A549 (cell line): ENCODE measurements at places on chromosomes 2 and 18.
A peak's percentile ranks its signal among the peaks of the same experiment; 100 is the strongest.

DNA sequence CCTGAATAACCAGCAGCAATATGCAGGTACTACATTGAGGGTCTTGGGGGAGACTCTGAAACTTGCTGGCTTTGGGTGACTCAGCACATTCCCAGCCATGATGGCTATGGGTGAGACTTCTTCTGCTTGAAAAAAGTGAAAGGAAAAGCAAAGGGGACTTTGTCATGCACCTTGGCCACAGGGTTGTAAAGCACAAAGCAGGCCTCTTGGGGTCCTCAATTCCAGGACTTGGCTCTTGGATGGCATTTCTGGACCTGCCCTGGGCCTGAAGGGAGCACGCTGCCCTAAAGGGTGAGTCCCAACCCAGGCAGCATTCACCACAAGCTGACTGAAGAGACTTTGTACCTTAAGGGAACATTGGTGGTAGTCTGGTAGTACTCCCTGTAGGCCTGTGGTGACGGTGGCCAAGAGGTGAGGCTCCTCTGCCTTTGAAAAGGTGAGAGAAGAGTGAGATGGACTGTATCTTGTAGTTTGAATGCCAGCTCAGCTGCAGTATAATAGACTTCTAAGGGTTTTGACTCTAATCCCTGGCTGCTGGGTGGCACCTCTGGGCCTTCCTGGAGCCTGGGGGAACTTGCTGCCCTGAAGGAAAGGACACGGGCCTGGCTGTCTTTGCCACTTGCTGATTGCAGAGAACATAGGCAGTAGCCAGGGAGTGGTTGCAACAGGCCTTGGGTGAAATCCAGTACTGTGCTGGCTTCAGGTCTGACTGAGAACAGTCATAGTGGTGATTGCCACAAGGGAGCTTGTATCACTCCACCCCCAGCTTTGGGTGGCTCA, 36.5 kb upstream of the CYTIP start:
- no peak for DNase-seq

- DNase-seq, result no peak
These were observed 137.2 kb upstream of the HAAO start for GRCh38 chr2:42929546-42930024.

DNA sequence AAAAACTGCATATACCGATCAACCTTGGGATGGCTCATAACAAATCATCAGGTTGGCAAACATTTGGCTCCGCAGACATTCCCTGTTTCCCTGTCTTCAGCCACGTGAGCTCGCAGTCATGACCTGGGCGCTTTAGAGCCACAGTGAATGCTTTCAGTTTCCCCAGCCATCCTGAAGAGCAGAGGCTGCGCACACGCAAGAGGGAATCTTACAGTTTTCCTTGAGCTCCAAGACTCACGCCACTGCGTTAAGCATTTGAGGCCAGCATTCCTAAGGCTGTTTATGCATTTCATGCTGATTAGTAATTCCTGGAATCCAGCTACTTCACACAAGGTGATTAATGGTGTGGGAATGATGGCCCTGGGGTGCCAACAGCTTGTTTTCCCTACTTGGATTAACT, 95.1 kb downstream of the MTCL1 start:
- peak; percentile 93 for DNase-seq

- no peak for DNase-seq
These were observed 1.2 kb downstream of the CNOT11 start for GRCh38 chr2:101253703-101254450.

- DNase-seq, result peak; percentile 37
These were observed 966 bp downstream of the ADCY3 start for GRCh38 chr2:24919037-24919505.

DNA sequence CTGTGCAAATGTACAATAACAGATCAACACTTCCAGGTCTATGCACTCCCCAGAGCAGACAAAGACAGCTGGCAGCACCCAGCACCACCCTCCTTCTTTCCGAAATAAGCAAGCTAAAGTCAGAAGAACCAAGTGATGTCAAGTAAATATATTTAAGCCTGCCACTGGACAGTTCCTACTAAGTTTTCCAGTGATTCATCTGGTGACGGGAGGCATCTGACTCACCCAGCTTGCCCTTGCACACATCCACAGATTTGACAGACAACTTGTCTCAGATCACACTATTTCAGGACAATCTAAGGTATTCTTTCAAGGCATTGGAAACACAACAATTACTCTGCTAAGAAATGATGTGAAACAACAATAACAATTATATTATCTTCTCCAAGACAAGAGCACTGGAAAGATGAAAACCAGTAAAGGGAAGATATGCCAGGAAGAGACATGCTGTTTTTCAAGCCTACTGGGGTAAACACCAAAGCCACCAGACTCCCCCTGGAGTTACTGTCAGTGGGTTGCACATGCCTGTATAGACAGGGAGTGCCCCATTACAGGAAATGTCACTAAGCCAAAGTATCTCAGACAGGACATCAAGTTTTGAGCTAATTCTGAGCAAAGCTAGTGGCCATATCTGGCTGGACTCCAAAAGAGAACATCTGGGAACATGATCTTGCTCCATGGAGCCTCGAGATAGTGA, 287.9 kb upstream of the KLHL29 start:
- no peak for DNase-seq

GRCh38 chr2:26822877-26823276, 25.1 kb upstream of the DPYSL5 start:
- no peak for DNase-seq

DNA sequence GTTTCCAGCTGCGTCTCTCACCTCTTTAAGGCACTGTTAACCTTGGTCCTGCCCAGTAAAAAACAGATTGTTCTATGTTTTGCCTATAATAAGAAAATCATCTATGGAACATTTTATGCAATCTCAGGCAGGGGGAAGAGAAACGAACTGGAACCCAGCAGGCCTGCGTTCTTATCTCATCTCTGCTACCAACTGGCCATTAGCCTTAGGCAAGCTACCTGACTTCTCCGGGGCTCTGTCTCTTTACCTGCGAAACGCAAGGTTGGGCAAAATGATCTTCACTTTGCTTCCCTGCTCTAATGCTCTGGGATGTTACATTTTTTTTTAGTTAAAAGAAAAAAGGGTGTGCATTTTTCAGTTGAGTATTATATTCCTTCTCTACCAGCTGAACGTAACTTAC, 70.5 kb upstream of the WIPF1 start:
- no peak for DNase-seq

- DNase-seq, result peak; percentile 11
These were observed 146.5 kb downstream of the CABLES1 start for GRCh38 chr18:23281626-23282436.

DNA sequence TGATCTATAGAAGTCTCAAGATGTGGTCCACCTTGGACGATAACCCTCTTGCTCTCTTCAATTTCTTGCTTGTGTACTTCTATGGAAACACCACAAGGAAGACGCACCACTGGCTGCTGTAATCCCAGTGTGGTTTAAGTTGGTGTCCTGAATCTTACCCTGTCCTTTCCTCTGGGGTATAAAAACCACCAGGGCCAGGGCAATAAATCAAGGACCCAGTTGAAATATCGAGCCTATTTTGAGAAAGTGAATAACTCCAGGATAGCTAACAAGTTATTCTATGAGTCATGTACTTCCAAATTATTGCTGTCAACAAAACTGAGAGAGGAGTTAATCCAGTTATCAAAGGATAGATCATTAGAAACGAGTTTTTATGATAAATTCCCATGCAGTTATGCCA, 137.0 kb downstream of the RND3 start:
- DNase-seq, result no peak

DNA sequence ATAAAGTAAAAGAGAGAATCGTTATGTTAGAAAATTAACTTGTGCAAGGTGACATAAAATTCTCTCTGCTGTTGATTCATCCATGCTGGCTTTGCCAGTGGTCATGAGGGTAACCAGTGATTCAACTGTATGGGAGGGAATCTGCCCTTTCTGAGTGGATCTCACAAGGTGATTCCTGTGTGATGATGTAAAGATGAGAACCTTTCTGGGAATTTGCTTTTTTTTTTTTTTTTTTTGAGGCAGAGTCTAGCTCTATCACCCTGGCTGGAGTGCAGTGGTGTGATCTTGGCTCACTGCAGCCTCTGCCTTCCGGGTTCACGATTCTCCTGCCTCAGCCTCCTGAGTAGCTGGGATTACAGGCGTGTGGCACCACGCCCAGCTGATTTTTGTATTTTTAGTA, 23.3 kb downstream of the RAB31 start:
- no peak for DNase-seq

DNA sequence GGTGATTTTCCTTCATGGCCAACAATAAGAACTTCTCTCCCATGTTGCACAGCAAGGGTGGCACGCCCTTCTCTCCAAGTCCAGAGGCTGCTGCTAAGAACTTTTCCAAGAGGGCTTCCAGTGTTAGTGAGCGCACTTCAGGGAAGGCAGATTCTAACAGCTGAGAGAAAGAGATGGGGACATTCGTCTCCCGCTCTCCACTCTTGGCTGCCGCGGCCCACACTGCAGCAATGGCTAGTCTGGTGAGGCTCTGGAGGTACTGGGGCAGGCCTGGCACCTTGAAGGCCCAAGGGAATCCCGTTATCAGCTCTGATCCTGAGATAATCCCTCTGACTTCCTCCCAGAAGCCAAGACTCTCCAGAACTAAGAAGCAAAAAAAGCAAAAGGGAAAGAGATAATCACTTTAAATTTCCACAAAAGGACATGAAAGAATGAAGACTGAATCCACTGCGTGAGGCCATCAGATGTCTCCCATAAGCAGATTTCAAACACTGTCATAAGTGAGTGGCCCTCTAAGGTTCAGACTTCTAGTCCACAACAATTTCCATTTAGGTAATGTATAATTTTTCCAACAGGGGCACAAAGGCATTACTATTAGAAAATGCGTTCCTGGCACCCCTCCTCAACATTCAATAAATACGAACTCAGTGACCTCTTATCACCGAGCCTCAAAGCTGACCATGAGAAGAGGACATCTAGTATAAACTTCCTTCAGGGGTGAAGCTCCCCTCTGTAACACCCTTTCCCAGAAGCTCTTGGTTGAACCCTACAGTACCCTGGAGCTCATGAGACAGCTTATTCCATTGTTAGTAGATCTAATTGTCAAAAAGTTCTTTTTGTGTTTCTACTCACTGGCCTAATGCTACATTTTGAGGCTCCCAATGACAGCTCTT, 66.7 kb upstream of the ZFP36L2 start:
- DNase-seq, result no peak

- DNase-seq, result no peak
These were observed 73.6 kb downstream of the VWA3B start for GRCh38 chr2:98160554-98160953.

DNA sequence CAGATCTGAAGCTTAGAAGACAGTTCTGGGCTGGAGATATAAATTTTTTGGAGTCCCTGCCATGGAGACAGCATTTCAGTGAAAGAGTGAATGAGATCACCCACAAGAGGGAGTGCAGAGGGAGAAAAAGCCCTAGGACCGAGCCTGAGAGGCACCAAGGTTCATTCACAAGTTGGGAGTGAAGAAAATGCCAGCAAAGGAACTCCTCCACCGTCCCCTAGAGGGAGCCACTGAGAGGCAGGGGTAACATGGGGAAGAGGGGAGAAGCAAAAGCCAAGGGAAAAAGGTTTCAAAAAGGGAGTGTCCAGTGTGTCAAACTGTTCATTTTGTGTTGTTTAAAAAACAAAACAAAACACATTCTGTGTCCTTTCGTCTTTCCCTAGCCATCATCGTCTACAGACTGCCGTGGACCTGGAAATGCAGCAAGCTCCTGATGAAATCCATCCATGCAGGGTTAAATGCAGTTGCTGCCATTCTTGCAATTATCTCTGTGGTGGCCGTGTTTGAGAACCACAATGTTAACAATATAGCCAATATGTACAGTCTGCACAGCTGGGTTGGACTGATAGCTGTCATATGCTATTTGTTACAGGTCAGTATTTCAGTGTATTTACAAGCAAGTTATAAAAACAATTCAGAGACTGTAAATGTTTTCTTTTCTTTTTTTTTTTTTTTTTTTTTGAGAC, 19.1 kb downstream of the CYBRD1 start:
- no peak for DNase-seq

DNA sequence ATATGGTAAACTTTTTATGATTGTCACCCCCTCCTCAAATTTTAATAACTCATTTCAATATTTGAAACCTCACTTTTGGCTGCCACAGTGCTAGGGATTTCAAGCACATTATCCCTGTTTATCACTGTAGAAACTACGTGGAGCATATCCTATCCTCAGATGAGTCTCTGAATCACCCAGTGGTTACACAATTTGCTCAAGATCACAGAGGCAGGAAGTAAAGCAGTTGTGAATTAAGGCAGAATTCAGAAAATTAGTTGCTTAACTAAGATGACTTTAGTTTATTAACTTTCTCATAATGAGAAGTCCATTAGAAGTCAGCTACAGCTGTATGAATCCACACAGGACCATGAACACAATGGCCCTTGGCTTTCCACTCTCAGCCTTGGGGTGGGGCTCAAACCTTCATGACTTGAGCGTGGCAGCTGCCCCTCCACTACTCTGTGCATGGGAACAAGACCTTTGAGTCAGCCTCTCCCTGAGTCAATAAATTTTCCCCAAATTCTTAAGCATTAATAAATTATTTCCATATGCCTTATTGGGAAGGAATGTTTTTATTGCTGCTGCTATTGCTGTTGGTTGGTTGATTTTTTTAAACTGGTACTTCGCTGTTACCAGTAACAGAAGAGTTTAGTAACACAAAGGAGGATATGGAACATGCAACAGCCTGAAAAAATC, 369.0 kb downstream of the CBLN2 start:
- DNase-seq, result no peak

DNA sequence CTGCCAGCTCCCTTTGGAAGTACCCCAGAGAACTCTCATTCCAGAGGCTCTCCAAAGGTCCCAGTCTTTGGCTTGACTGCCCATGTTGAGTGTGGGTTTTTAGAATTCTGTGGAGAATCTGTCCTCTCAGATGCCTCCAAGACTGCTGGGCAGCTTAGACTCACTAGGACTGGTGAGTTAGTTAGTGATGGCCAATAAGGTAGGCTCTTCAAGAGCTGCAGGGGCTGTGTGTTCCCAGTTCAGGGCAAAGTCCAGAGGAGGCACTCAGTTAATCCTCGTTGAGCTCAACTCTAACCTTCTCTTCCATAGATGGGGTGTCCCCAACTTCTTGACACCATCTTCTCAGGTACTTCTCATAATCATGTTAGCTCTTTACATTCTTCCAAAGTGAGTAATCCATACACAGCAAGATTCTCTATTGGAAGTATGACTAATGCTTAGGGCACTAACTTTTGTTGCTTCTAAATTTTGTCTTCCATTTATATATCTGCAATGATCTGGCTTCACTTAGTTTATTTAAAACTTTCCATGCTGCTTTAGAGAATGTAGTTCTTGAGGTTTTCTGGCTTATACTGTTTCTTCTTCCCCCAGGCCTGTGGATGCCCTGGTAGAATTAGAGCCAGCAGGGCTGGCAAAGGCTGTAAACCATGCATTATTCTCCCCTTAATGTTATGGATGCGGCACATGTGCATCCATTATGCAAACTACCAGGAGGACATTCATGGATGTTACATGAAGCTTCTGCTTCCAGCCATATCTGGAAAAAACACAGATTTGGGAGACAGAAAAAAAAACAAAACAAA, 88.9 kb downstream of the POLE4 start:
- peak; percentile 11 for DNase-seq

- DNase-seq, result no peak
These were observed 109.9 kb downstream of the WDSUB1 start for GRCh38 chr2:159176555-159176954.
